Activated CD8-positive, alpha-beta T cell treated with anti-CD3 and anti-CD28 coated beads, Interleukin-2, amount 10 ng/mL, durations not matched to agents 7 days and 5 days (primary cell): ENCODE measurements at places on chromosomes 3 and 15.
A peak's percentile ranks its signal among the peaks of the same experiment; 100 is the strongest.

DNA sequence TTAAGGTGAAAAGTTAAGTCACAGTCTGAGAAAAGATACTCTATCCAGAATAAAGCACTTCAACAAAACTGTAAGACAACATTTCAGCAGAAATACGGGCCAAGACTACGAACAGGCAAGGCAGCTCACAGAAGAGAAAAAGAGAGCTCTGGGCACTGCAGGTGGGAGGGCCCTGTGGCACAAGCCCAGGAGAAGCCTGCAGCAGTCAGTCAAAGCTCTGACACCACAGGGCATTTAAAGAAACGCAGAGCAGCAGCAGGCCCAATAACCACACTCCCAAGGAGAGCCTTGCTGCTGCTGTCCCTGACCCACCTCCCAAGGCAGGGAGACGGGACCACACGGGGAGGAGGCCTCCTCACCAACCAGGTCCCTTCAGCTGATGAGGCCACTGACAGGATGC is 19.2 kb downstream of the CHSY1 start:
- DNase-seq: no peak

GRCh38 chr3:160544844-160545503 is 20.4 kb downstream of the KPNA4 start:
- DNase-seq: no peak

DNA sequence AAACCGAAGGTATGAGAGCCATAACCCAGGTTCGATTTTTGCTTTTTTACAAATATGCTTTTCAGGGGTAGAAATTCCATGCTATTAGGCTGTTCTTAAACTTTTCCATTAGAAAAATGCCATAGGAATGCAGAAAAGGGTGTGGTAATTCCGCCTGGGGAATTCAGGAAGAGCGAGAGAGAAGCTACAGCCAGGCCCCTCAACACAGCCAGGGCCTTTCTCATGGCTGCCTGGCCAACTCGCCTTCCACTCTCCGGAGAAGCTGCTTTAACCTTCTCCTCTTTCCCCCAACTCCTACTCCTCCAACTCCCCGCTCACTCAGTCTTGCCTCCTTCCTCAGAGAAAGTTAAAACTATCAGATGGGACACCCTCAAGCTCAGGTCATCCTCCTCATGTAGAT is 9.1 kb upstream of the TICRR start:
- DNase-seq: no peak

- DNase-seq: peak; percentile 84
These were observed 1.5 kb downstream of the ARHGEF3 start for GRCh38 chr3:56800130-56800831.

- no peak for DNase-seq
These were observed 293.4 kb upstream of the MME start for GRCh38 chr3:154786724-154787123.

DNA sequence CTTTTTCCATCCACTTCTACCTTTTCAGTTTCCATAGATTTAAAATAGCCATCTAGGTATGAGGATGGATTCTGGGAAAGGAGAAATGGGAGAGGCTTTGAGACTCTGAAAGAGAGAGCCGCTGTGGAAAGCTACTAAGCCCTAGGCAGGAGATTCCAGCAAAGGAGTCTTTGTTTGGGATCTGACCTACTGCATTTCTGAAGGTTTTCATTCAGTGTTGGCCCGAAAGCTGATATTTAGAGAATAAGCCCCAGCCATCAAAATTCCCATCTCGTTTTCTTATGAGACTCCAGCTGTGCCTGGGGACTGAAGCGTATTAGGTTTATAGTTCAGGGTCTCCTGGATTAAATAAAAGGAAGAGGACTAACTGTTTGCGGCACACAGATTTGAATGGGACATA is 19.5 kb downstream of the LIPH start:
- no peak for DNase-seq
